ENCODE measurements at places on chromosomes 4 and X.
A peak's percentile ranks its signal among the peaks of the same experiment; 100 is the strongest.

DNA sequence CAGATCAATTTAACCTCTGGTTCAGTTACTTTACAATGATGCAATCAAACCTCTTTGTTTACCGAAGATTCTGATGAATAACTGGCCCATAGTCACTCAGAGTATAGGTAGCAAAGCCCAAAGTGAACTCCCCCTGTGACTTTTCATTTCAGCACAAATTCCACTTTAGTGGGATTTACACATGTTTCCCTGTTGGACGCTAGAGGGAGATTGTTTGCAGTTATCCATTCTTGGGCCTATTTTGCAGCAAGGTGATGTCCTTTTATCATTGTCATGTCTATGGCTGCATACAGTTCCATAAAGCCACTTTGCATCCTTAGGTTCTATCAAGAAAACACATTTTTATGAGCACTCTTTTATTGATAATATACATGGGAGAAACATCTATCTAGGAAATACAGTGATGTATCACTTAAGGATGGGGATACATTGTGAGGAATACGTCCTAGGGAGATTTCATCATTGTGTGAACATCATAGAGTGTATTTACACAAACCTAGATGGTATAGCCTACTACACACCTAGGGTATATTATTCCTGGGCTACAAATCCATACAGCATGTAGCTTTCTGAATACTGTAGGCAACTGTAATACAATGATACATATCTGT, 14.5 kb upstream of the DKK2 start:
- peak; percentile 60 for DNase-seq

- DNase-seq, result no peak
These were observed 66.9 kb downstream of the KLHL13 start for GRCh38 chrX:118049713-118050112.

GRCh38 chr4:183789657-183790056, 115.5 kb upstream of the STOX2 start:
- no peak for DNase-seq

DNA sequence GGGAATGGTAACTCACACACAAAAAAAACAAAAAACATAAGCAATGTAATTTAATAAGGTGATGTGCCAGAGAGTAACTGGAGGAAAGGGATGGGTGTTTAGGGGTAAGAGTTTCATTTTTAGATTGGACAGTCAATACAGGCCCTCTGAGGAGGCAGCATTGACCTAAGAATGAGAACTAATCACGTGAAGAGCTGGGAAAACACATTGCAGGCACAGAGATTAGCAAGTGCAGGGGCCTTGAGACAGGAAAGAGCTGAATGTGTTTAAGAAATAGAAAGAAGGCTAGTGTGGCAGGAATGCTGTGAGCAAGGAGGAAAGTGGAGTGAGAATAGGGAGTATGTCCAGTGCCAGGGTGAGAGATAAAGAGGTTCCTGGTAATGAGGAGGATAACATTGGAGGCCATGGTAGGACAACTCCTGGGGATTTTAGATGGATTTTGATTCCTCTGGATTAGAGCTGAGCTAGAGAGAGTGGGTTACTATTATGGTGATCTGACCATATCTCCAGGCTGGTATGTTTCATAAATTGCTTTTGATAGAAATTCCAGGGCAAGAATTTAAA, 17.6 kb downstream of the PDLIM5 start:
- DNase-seq, result no peak

- DNase-seq, result peak; percentile 1
These were observed 388.2 kb downstream of the OPHN1 start for GRCh38 chrX:68045008-68045577.

DNA sequence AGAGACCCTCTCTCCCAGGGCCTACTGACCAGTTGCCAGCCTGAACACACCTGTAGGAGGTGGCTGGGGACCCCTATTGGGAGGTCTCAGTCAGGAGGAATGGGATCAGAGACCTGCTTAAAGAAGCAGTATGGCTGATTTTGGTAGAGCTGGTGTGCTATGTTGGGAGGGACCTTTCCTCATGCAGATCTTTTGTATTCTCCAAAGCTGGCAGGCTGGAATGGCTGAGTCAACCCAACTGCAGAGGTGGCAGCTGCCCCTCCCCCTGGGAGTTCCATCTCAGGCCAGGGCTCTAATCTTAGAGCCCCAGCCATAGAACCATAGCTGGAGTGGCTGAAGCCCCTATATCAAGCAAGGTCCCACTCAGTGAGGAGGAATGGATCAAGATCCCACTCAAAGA, 279.3 kb upstream of the BMP3 start:
- no peak for DNase-seq

DNA sequence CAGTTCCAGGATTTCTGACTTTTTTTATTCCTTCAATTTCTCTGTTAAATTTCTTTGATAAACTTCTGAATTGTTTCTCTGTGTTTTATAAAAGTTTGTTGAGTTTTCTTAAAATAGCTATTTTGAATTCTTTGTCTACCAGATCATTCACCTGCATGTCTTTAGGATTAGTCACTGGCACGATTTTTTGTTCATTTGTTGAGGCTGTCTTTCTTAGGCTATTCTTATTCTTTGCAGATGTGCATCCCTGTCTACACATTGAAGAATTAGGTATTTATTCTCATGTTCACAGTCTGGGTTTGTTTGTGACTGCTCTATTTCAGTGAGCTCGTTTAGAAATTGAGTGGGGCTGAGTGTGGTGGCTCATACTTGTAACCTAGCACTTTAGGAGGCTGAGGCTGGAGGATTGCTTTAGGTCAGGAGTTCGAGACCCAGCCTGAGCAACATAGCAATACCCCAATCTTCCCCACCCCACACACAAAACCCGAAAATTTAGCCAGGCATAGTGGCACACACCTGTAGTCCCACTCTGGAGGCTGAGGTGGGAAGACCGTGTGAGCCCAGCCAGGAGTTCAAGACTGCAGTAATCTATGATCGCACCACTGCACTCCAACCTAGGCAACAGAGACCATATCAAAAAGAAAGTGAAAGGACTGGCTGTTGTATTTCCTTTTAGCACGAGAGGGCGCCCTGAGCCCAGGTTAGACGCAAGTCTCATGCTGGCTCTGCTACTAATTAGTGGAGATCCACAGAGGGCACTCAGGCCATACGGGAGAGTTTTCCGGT, 42.0 kb downstream of the F8 start:
- DNase-seq, result peak; percentile 63

DNA sequence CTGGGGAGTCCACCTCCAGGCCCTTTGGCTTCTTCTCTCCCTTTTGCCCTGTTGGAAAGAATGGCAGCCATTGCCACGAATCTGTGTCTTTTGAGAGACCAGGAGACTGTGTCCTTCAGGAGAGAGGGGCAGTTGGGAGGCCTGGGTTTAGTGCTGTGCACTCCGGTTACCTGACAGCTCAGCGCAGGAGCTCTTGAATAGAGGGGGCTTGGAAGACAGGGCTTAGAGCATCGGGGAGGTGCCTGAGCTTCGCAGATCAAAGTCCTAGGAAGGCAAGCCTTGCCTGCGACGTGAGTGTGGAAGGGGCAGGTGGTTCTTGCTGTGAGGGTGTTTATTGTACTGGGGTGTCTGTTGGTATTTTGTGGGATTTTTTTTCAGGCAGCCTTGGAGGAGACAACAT, 41.9 kb upstream of the TADA2B start:
- no peak for DNase-seq

DNA sequence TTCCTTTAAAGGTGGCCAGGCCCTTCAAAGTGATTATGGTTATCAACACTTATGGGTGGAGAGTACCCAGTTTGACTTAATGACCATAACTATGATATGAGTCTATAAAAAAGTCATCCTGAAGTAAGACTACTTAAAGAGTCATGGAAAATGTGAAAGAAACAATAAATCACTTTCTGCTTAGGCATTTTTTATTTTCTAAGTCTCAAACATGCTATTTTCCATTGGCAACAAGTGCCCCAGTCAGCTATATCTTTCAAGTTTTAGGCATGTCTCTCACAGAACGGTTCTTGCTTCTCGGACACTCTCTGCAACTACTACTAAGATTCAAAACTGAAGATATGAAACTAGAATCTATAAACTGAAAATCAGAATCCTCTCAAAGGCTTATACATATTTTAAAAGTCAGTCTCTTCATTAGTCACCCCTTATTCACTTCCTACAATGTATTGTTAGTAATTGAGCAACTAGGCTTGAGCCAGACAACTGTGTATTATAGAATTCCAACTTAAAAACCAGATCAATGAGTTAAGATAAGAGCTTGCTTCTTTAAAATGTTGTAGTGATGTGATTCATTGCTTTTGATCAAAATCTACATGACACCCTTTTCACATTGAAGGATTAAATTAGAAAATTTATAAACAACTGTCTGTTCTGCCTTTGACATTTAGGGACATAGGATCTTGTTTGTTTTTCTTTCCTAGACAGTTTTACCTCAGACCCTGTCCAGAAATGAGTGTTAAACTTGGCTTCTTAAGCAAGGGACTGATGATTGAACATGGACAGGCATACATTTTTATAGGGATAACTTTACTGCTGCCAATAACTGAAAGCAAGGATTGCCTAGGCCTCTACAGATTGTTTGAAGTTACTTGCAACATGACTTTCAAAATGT, 2.9 kb downstream of the ANTXR2 start:
- DNase-seq, result no peak

DNA sequence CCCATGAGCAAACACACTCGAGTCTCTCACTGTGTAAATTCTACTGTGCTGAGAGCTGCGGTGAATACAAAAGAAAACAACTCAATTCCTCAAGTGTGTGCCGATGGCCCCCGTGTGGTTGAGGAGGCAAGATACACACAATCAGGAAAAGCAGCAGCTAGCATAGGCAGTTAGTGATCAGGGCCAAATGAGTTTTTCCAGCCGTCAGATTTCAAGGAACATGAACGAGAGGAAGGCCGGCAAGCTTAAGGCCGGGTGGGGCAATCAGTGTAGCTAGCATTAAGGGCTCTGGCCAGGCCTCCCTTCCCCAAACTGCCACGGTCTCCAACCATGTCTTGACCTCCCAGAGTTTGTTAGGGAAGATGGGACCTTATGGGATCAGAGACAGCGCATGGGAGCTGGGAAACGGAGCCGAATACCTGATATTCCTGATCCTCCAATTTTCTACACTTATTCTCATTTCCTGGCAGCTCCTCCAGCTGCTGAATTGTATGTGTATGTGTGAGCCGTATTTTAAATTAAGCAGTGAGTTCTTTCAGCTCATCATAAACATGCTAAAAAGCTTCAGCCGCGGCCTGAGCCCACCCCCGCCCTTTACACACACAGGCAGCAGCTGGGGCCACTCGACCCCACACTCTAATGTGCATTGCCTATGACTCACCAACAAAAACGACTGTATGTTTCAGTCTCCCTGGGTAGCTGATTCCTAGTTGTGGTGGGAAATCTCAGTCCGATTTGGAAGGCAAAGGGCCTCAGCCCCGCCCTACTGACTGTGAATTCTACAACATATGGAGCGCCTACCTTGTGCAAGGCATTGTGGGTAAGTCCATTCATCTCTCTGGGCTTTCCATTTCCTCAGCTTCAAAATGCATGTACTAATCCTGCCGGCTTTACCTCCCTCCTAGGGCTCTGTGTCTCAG, 59.9 kb downstream of the RTL9 start:
- no peak for DNase-seq

GRCh38 chrX:146054311-146054710, 236.7 kb downstream of the SLITRK2 start:
- DNase-seq, result peak; percentile 85

DNA sequence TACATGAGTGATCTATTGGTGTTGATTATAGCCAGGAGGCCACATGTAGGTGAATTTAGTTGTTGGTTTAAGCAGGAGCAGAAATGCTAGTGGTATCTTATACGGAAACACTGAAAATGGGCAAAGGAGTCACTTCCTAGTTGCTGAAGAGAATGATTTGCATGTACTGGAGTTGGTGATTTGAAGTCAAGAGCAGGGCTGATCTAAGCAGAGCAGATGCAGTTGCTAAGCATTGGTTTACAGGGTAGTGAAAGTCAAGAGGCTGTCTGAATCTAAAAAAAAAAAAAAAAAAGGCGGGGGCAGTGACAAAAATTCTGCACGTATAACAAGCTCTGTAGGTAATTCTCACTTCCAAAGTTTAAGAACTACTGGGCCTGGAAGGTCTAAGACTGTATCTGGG, 90.4 kb upstream of the HPRT1 start:
- DNase-seq, result no peak

GRCh38 chrX:106912864-106913263, 7.3 kb upstream of the CLDN2 start:
- DNase-seq, result no peak

GRCh38 chr4:126715067-126715466, 917.7 kb upstream of the INTU start:
- DNase-seq, result no peak

DNA sequence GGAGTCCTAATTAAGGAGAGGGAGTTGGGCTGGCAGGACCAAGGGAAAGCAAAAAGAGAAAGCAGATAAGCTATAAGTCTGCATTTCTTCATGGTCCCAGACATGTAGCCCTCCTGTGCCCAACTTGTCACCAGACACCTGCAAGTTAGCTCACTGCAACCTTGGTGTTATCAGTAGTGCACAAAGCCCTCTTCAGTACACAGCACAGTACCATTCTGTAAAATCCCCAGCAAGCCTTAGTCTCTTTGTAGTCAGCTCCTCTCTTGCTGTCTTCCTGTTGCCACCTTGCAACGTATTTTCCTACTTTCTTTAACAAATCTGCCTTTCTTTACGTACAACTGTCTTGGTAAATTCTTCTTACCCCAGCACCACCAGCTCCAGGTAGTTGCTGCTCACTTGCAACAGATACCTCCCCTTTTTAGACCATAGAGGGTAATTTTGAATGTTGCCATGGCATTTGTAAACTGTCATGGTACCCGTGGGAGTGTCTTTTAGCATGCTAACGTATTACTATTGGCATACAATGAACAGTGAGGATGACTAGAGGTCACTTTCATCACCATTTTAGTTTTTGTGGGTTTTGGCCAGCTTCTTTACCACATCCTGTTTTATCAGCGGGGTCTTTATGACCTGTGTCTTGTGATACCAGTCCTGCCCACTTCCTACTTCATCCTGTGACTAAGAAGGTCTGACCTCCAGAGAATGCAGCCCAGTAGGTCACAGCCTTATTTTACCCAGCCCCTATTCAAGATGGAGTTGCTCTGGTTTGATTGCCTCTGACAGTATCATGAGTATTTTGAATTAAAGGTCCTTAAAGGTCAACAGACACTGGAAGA, 28.3 kb upstream of the AP1S2 start:
- DNase-seq, result no peak

DNA sequence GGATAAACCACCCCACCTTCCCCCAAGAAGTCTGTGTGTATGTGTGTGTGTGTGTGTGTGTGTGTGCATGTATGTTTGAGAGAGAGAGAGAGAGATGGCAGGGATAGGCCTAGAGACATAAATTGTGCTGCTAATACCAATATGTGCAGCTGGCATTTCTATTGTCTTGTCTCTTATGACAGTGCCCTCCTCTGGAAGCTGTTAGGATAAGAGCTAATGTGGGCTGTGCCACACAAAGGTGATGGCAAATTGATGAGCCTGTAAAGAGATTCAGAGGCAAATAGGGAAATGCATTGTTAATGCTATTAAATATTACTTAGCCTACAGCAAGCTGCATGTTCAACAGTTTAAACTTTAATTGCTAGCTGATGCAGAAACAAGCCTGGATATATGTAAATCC, 332.0 kb downstream of the NKX6-1 start:
- DNase-seq, result no peak

GRCh38 chr4:86483773-86484172, 110.3 kb upstream of the PTPN13 start:
- no peak for DNase-seq
